ENCODE measurements at places on chromosomes 2 and 18.

GRCh38 chr18:49890041-49890440 lies 76.7 kb upstream of the ACAA2 start:
- no peak for DNase-seq

DNA sequence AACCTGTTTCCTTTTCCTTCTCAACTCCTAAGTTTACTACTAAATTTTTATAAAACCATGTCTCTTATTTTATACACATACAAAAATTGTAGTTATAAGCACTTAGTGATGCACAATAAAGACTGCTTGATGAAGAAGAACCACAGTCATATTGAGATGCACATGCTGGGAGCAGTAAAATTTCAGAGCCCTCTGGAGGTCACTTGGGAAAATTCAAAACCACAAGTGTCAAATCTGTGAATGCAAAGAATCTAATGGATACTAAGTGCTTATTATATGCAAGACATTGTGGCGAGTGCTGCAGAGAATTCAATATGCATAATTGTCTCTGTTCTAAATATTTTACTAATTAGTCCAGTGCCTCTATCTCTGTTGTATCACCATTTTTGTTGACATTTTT lies 180.5 kb downstream of the VWC2L start:
- no peak for DNase-seq

DNA sequence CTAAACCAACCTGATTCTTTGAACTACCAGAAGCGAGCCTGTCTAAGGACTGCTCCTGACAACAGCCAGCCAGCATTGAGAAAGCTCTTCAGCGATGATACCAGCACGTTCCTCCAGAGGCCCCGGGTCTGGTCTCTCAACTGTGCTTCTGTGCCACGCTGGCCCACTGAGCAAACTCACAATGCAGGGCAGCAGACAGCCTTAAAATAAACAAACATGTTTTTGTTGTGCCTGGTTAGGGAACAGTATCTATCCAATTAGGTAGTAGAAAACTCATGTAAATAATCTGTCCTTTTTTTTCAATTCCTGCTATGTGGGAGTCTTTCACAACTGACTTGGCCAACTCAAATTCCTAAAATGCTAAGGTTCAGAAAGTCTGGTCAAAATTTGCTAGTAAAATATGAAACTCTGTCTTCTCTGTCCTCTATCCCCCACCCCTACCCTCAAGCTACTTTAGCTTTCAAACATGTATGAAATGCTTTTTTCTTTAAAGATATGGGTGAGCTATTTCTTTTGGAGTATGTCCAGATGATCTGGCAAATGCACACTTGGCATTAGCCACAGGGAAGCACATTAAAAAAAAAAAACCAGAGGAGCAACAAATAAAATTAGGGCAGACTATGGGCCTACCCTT lies 21.4 kb upstream of the EML4 start:
- no peak for DNase-seq

DNA sequence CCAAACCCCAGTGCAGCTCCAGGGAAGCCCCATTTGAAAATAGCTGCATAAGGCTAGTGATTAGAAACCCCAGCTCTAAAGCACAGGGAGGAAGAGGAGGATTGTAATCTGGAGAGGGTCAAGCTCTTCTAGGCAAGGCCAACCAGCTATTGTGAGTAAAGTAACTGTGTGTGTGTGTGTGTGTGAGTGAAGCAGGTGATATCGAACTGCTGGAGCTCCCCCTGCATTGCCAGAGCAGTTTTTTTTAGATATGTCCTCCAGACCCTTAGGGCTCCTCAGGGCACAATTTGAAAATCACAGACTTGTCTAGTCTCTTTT lies 177.4 kb upstream of the NABP1 start:
- DNase-seq = no peak

GRCh38 chr18:65815506-65815905 lies 64.7 kb downstream of the CDH7 start:
- no peak for DNase-seq

DNA sequence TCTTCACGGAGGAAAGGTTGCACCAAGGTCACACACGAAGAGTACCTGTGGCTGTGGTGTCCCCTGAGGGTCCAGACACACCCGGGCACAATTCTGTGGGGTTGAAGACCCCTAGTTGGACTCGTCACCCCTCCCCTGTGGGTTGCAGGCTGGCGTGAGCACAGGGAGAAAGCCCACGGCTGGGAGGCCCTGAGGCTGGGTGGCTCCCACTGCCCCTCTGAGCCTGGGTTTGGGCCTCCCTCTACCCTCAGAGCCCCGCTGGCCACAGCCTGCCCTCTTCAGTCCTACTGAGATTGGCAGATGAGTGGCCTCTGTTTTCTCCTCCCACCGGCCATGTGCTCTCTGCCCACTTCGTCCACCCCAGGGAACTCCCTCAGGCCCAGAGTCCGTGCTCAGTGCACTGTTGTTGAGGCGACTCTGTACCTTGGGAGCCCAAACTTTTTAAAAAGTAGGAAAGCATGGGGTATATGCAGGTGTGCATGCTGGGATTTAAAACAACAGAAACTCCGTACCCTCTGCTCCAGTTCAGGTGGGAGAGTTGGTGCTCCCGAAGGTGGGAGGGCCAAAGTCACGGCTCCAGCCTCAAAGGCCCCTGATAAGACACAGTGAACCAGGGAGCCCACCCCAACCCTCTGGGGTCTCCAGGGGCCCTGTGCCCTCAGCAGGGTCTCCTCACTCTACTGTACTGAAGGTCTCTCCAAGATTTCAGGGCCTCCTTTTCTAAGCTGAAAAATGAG lies 19.1 kb downstream of the RAMP1 start:
- DNase-seq = no peak

GRCh38 chr2:150860301-150860700 lies 372.8 kb upstream of the RND3 start:
- DNase-seq = no peak

GRCh38 chr2:190663348-190663747 lies 14.5 kb downstream of the NAB1 start:
- DNase-seq = no peak

DNA sequence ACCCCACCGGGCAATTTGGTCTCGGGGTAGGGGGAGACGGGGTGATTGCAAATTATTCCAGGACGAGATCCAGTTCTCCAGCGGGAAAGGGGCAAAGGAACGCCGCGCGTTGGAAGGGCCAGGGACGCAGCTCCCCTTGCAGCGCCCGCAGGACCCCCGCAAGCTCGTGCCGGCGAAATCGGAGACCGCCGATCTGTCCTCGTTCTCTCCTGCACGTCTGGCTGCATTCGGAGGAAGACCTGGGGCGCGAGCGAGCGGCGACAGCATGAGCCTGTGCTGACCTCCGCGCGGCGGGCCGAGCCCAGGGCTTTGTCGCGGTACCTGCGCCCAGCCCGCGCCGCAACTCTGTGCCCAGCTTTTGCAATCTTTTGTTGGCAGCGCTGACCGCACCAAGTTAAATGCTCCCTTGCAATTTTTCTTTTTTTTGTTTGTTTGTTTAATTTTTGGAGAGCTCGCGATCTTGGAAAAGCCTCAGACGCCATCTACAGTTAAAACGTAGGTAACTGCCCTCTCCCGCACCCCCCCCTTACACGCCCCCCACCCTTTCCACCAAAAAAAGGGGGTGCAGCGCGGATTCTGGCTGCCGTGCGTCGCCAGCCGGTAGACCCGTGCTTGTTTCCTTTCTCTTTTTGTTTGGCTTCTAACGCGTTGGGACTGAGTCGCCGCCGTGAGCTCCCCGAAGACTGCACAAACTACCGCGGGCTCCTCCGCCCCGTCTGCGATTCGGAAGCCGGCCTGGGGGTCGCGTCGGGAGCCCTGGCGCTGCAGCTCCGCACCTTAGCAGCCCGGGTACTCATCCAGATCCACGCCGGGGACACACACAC lies 667 bp downstream of the TRIB2 start:
- peak; percentile 55 for DNase-seq

GRCh38 chr2:78585871-78586270 lies 439.6 kb upstream of the REG3G start:
- DNase-seq = no peak

DNA sequence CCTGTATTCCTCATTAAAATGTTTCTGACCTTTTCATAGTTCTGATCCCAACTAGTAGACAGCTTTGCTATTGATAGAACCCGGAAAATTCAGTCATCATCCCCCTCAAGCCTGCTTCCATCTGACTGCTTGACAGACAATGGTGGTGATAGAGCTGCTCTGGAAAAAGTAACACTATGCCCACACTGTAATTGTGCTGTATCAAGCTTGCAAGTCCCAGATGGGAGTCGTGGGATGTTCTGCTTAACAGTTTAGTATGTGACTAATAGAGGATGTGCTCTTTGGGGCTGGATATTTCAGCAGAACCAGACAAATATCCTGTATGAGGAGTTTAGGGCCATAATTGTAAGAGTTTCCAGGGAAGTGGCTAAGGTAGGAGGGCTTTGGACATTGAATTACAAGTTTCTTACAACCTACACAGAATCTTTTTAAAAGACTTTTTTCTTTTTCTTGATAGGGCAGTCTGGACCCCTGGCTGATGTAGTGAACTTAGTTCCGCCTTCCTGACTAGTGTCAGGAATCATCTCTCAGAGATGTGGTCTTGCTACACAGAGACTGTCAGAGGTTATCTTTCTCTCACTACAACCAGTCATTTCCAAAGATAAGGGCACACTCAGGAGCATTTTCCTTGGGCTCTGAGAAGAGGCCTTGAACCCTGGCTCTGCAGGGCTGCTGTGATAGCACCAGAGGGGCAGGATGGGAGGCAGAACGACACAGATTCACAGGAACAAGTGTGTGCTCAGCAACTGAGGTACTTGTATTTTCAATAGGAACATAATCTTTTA lies 158.0 kb upstream of the RBMS1 start:
- no peak for DNase-seq

DNA sequence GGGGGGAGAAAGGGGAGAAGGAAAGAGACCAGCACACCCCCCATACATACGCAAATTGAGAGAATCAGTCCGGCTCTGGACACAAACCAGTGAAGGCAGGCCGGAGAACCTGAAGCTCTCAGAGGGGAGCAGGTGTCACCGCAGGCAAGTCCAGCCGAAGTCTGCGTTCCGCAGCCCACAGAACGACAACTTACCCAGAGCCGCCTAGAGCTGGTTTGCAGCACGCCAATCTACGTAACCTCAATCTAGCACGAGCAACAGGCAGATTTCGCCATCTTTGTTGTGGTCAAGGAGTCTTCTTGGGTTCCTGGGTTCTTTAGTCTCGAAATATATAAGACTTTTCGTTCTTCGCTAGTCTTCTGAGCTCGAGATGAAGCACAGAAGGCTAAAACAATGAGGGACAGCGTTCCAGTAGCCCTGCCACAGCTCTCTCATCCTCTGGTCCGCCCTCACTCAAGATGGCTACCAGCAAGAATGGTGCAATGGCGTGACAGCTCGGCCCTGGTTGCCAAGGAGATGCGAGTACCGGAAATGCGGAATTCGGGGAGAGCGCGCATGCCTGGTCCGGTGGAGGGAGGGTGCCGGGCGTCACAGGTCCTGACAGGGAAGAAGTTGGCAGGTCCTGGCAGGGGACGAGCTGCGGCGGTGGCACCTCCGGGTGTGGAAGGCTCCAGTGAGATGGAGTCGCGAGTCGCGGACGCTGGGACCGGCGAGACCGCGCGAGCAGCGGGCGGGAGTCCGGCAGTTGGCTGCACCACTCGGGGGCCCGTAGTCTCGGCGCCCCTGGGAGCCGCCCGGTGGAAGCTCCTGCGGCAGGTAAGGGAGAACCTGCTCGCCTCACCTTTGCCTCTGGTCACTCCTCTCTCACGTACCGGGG lies at the start of the genes CAMKMT and PREPL:
Gene CAMKMT, plus strand, starts transcription at position 618 of the 877 bp plus-strand sequence.
Gene PREPL, minus strand, starts transcription at position 165 of the 877 bp plus-strand sequence. CDS start 15,152 bp downstream, outside the sequence.
- peak; percentile 93 for DNase-seq

DNA sequence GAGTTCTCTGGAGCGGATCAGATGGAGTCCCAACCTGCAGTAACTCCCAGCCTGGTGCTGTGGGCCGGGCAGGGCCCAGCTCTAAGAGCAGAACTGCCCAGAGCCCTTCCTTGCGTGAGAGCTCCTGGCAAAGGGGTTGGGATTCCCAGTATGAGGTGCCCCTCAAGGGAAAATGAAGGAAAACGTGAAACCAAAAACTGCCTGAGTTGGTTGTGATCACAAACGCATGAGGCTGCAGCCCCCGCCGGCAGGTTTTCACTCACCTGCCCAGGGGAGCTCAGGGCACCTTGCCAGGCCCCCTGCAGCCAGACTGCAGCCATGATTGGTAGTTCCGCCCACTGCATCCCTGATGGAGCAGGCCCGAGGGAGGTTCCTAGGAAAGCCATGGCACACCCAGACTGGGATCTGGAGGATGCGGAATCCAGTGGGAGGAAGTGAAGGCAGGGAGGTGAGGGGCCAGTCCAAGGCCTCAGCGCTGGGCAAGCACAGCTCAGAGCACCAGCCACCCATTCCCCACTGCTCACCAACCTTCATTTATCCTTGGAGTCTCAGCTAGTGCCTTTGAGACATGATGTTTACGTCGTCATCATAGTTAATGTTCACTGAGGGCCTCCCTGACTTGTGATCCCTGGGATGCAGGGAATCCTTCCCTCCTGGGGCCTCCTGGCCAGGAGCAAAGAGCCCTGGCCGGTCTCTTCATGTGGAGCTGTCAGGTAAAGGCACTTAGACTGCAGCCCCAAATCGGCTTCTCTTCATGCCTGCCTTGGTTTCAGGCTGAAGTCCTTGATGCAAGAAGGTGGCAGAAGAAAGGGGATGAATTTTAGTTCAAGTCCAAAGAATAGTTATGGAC lies 103.2 kb downstream of the INHBB start:
- DNase-seq = no peak

DNA sequence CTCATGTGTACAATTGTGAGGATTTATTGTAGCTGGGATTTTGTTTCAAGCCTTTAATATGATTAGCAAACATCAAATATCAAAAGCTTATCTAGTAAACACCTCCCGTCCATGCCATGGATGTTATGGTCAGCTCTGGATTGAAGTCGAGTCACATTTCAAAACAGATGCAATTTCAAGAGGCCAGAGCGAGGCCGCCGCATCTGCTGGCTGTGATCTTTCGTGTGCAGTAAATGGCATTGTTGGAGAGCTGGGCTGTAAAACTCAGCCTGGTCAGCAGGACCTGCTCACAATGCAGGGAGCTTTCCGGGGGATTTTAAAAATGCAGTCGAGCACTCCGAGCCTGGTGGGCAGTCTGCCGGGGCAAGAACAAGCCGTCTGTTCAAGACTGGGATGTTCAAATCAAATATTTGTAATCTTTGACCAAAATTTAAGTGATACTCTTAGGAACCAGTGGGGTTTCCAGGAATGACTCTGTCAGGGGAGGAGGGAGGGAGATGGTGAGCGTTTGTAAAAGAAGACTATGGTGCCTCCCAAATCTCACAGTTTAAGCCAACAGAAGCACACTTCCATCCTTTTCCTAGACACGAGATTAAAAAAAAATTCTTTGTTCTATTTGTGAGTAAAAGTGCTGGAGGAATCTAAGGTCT lies 97.6 kb downstream of the MYCN start:
- DNase-seq = no peak

DNA sequence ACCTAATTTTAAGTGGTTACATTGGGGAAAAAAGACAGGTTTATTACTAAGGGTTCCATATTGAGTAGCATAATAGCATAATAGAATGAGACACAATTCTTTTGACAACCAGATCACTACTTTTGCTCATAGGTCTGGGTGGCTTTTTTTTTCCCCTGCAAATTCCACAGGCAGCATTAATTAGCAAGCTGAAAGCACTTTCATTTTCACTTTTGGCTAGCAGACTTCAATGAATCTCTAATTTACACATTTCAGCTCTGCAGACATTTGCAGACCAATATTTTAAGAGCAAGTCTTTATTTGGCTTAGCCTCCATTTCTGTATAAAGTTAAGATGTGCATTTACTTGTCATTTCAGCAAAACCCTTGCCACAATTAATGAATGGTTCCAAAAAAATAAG lies 185.5 kb downstream of the NOL4 start:
- DNase-seq = no peak
